ENCODE measurements at places on chromosomes 6 and 20.

DNA sequence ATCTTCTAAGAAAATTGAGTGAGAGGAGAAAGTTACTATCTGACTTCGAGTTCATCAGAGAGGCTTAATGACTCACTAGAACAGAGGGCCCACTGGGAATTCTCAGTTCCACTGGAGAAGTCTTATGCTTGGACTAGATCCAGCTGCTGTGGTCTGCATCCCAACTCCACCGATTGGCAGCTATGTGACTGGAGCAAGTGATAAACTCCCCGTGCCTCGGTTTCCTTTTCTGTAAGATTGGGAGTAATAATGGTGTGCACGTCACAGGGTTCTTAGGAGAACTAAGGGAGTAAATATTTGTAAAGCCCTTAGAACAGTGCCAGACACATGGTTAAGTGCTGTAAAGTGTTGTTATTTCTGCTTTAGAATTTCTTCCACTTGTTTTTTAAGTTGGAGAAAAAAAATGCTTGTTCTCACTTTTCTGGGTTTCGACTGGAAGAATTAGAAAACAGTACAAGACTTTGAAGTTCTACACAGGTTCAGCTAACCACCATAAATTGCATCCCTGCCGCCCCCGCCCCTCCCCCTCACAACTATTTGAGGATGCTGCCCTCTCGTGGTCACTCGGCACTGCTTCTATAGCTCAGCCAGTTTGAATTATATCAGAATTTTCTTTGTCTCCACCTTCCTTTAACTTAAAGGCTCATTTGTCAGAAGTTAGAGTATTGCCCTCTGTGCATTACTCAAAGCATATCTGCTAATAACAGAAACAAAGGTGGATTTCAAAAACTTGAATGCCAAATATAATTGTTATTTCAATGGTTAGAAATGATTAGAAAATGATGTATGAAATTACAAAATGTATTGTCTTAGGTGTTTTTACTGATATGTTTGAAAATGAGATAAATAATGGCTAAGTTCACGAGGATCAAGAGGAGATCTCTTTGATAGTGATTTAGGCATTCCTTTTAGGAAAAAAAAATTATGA lies 95.0 kb upstream of the IFNGR1 start:
- DNase-seq = peak; percentile 55

GRCh38 chr20:12241065-12241464 lies 323.4 kb downstream of the BTBD3 start:
- DNase-seq = no peak

GRCh38 chr6:21213492-21213891 lies 380.1 kb upstream of the SOX4 start:
- DNase-seq = no peak

- no peak for DNase-seq
Observed at GRCh38 chr6:146211646-146212045, 182.8 kb downstream of the GRM1 start.

DNA sequence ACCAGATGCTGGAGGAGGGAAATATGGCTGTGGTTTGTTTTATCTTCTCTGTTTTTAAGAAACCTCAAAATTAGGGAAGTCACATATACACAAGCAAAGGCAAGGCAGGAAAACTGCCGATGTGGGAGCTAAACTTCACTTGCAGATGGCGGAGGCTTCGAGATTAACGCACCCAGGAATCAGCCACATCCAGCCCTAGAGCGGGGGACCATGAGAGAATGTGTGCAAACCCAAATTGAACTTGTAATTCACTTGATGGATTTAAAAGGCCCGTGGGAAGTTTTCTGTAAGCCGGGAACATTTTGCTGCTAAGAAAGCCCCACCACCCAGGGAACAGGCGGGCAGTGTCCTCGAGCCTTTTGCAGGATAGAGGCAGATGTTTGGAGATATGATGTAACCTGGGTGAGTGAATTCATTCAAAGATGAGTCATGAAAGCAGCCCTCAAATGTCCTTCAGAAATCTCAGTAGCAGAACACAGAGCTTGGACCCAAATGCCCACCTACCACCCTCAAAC lies 39.9 kb downstream of the PREX1 start:
- peak; percentile 21 for DNase-seq

- DNase-seq = peak; percentile 41
Observed at GRCh38 chr6:55694148-55694547, 115.2 kb upstream of the HMGCLL1 start.

DNA sequence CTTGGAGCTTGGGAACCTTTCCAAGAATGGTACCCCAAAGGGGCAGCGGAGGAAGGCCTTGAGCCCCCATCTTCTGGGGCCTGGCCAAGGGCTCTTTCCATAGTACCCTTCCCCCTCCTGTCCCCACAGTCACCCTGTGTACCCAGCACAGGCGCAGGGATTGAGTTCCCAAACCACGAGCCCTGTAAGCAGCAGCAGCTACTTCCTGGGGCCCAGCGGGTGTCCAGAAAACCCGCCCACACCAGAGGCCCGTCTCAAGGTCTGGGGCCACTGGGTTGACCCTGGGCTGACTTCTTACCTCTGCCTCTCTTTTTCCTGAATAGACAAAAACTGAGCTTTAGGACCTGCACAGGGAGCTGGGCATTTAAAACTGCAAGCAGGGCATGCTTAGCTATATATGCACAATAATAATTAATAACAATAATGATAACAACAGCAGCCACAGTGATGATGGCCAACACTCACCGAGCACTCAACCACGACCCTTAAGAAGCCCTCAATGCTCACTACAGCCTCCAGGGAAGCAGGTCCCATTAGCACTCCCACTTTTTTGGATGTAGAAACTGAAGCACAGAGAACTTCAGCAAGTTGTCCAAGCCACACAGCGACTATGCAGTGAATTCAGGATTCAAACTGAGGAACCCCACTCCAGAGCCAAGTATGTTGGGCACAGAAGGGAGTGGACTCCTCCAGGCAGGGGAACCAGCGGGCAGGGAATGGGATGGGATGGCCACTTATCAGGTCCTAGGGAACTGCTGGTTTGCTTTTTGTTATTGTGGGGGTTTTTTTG lies 14.5 kb downstream of the NOL4L start:
- DNase-seq = no peak

- no peak for DNase-seq
Observed at GRCh38 chr20:6680441-6680840, 87.0 kb upstream of the BMP2 start.

- no peak for DNase-seq
Observed at GRCh38 chr20:25051386-25052155, 6.4 kb downstream of the ACSS1 start.

DNA sequence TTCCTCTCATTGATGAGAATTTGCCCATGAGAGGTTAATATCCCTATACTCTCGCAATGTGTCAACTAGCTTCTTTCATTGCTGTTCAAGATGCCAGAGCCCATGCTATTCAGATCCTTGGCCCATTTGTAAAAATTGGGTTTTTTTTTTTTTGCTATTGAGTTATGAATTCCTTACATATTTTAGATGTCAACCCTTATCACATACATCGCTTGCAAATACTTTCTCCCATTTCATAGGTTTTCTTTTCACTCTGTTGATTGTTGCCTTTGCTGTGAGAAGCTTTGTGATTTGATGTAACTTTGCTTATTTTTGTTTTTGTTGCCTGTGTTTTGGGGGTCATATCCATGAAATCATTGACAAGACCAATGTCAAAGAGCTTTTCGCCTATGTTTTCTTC lies 32.2 kb upstream of the IPCEF1 start:
- DNase-seq = no peak

DNA sequence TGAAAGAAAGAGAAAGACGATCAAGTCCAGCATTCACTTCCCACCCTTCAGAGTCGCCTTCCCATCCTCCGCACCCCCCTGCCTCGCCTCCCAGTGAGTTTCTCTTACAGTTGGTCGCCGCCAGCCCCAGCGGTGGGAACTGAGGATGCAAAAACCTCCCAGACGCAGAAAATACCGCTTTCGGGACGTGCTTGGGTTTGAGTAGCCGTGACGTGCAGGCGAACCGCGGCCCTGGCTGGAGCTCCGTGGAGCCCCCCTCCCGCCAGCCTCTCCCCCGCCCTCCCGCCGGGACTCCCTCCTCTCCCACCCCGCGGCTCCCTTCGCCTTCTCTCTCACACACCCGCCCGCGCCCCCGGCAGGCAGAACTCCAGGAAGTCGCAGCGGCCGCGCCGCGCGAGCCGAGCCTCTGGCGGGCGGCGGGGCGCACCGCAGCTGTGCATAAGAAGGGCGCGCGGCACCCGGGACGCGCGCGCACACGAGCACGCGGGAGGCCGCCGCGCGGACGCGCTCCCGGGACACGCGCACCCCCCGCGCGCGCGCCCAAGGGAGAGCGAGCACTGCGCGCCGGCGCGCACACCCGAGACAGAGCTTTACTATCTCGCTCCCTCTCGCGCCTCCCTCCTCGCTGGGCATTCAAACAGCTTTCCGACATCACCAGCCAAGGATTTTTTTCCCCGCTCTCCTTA lies at the start of gene ADGRB3:
Gene ADGRB3, plus strand, starts transcription at position 557 of the 686 bp plus-strand sequence. CDS start 3,394 bp downstream, outside the sequence.
- DNase-seq = peak; percentile 88

- no peak for DNase-seq
Observed at GRCh38 chr6:13613029-13613594, 2.0 kb upstream of the NOL7 start.

DNA sequence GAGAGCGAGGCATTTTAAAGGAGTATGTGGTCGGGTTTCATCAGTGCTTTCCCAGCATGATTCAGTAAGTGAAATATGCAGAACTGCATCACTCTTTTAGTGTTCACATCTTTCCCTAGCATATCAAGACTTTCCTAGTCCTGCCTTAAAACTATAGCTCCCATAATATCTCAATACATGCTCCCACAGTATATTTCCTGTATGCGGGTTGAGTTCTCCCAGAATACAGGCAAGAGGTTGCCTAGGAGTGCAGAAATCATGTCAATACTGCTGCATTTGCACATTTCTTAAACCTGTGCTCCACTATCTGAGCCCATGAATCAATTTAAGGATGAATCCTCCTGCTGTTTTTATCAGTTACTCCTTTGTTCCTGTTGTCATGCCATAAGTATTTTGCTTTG lies 386.6 kb upstream of the SLC35B3 start:
- no peak for DNase-seq

GRCh38 chr20:39245685-39246311 lies 283.7 kb downstream of the DHX35 start:
- no peak for DNase-seq

DNA sequence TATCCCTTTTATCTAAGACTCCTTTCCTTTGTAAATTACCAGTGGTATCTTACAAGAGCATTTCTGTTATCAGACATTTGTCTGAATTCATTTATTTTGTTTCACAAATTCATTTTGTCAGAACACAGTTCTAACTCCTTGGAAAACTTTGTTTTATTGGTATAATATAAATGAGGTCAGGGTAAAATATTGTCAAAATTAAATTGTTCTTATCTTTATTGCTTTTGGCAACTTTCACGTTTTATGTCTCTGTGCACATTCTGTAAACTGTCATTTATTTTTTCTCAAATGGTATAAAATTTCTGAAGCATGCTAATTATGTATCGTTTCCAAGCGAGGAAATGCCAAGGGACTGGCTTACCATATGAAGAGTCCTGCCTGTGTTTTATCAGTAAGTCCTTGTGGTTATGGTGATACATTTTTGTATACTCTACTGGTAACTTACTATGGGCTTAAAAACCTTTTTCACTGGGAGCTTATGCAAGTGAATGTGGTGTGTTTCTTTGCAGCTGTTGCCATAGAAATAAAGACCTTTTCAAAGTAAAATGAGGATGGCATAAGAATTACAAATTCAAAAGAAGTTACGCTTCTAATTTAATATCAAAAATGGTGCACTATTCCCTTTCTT lies 214.2 kb downstream of the COL19A1 start:
- DNase-seq = no peak

- peak; percentile 89 for DNase-seq
Observed at GRCh38 chr20:44714701-44715498, at the start of gene CCN5. Gene CCN5, plus strand, starts transcription at chr20:44715369. Its CDS starts 22 bp downstream, at chr20:44715391.

- no peak for DNase-seq
Observed at GRCh38 chr6:100472674-100473073, 8.0 kb upstream of the SIM1 start.

- DNase-seq = no peak
Observed at GRCh38 chr6:55557146-55557545, 21.8 kb downstream of the HMGCLL1 start.

DNA sequence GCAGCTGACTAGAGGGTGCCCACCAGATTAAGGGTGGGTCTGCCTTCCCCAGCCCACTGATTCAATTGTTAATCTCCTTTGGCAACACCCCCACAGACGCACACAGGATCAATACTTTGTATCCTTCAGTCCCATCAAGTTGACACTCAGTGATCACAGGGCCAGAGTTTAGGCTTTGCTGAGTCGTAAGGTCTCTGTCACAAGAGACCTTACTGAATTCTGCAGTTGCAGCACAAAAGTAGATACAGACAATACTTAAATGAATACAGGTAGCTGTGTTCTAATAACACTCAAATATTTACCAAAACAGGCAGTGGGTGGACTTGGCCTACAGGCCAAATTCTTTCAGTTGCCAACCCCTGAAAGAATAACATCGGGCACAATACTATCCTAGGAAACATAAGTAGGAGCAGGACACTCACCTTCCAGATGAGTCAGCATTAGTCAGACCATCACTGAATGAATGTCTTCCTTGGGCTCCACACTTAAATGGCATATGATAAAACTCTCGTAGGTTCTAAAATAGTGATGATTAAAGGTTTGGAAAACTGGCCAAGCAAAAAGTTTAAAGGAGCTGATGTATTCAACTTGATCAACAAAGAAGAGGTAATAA lies 190.0 kb downstream of the UBE3D start:
- peak; percentile 34 for DNase-seq

GRCh38 chr20:33653900-33654596 lies 8.1 kb upstream of the C20orf144 start:
- no peak for DNase-seq

- no peak for DNase-seq
Observed at GRCh38 chr6:31878726-31879125, at the start of gene SLC44A4. Gene SLC44A4, minus strand, starts transcription at chr6:31878997. Its CDS starts 17 bp downstream, at chr6:31878980.

DNA sequence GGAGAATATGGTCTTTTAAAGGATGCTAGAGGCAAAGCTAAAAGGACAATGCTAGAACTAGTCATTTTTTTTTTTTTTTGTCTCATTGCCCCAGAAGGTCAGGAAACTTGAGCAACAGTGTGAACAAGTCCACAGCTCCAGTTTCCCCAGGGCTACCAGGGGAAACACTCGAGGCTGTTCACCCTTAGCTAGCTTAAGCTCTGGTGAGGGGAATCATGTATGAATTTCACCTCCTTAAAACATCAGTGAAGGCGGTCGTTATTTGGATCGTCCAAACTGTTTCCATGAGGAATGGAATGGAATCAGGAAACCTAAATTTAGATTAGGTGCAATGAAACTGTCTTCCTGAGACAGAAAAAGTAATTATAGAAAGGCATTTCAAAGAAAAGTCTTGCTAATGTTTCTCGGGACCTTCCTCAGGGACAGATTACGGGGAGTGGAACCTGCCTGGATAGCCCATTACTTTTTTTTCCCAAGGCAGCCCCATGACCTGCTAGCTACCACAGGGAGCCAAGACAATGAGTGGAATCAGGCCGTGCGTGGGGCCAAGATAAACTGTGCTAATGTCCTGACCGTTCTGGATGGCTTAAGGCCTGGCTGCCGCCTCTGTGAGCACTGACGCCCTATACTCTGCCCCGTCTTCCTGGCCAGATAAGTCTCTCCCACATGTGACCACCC lies 164.8 kb upstream of the SGK1 start:
- no peak for DNase-seq

Data from AG08396 (cell line).